CD4-positive, alpha-beta T cell (primary cell): ENCODE measurements at places on chromosomes 7 and 10. TPM values are rescaled to one million over a fixed set of nuclear protein-coding genes. Genes with fewer than 3 reads are reported as not detected.

DNA sequence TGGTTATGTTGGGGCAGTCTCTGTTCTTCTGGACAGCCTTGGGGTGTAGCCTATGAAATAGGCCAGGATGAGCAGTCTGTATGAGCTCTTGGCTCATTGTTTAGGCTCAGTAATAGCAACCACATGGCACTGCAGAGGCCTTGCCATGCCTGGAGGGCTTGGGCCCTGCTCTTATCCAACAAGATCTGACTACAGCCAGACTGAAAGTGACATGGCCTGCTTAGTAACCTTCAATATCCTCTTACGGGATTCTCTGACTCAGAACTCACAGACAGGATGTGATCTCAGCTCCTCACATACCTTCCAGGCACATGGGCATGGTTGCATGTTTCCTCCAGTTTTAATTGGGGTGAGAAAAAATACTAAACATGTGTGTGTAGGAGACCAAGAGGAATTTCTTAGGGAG lies 289.3 kb downstream of the PTEN start:
- DNase-seq = peak; percentile 19

DNA sequence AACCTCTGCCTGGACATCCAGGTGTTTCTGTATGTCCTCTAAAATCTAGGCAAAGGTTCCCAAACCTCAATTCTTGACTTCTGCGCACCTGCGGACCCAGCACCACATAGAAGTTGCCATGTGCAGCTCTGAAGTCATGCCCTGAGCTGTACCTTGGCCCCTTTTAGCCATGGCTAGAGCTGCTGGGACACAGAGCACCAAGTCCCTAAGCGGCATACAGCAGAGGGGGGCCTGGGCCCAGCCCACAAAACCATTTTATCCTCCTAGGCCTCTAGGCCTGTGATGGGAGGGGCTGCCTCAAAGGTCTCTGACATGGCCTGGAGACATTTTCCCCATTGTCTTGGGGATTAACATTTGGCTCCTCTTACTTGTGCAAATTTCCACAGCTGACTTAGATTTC lies 14.6 kb downstream of the TMEM243 start:
- DNase-seq = no peak

DNA sequence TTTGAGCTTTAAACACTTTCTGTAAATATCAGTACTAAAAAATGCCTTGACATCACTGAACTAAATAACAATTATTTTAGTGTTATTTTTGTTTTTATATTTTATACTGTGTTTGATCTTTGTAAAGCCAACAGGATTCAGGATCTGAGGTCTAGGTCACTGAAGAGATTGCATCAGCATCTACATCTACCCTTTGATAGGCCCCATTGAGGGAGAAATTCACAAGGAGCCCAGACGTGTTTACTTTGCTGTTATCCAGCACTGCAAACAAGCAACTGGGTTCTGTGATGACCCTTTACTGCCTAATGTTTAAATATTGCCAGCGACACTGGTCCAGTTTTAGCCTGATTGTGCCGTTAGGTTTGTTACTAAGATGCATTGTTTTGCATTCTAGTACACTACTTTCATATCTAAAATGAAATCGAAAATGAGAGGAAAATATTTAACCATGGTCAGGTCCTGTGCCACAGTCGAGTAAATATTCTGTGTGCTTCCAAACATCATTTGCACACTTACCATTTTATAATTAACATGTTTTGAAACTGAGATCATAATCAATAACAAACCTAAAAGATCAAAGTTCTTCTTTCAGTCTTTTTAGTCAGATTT lies 48.7 kb downstream of the SP8 start:
- no peak for DNase-seq

GRCh38 chr10:124150189-124150806 lies 56.9 kb upstream of the CHST15 start:
- no peak for DNase-seq

DNA sequence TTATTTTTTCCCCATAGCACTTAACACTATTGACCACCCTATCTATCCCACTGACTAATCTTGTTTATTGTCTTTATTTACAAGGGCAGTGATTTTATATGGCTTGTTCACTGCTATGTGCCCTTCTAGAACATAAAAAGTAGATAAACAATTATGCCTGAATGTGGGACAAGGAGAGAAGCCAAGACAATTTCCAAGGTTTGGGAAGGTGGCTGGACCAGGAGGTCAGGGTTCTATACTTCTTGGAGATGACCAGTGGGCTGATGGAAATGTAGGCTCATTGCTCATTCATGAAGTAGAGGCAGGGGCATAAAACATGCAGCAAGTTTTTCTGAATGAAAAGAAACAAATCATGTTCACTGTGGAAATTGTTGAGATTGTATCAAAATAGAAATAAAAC lies 11.5 kb downstream of the IGFBP3 start:
- DNase-seq = no peak

GRCh38 chr10:67331121-67331910 lies 364.7 kb downstream of the CTNNA3 start:
- no peak for DNase-seq

- DNase-seq = no peak
Observed at GRCh38 chr10:21060626-21061025, 163.5 kb upstream of the NEBL start.

- no peak for DNase-seq
Observed at GRCh38 chr7:16657656-16658279, 11.8 kb downstream of the BZW2 start.

DNA sequence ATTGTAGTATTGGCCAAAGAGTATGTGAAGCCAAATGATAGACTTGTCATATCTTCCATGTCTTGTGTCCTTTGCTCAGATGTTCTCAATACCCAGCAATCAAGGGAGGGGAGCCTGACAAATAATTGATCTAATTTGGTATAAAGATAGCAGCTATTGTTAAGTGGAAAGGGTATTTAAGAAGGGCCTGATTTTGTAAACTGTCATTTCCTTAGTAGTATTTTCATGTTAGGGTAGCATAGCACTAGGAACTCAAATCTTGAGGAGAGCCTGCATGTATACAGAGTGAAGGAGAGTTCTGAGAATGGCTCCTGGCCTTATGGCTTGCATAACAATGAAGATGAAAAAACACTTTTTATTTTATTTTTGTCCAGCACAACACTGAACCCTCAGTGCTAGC lies 53.1 kb downstream of the GNAI1 start:
- DNase-seq = no peak

GRCh38 chr7:46651070-46651469 lies 730.0 kb upstream of the IGFBP3 start:
- DNase-seq = no peak

GRCh38 chr7:154532771-154533170 lies 470.2 kb downstream of the PAXIP1 start:
- DNase-seq = no peak

NEUROD6 gene
- total RNA-seq = not detected

PNLIP gene
- total RNA-seq = not detected

GATA3 gene
- total RNA-seq = 128 TPM

LRRC61 gene
- total RNA-seq = 3.1 TPM

KLHDC10 gene
- total RNA-seq = 8.8 TPM
